Stimulated activated CD4-positive, alpha-beta T cell treated with anti-CD3 and anti-CD28 coated beads, Interleukin-1b, Interleukin-23, amount 100 ng/mL, for 24 hours (primary cell): ENCODE measurements at places on chromosomes 12 and 14.

DNA sequence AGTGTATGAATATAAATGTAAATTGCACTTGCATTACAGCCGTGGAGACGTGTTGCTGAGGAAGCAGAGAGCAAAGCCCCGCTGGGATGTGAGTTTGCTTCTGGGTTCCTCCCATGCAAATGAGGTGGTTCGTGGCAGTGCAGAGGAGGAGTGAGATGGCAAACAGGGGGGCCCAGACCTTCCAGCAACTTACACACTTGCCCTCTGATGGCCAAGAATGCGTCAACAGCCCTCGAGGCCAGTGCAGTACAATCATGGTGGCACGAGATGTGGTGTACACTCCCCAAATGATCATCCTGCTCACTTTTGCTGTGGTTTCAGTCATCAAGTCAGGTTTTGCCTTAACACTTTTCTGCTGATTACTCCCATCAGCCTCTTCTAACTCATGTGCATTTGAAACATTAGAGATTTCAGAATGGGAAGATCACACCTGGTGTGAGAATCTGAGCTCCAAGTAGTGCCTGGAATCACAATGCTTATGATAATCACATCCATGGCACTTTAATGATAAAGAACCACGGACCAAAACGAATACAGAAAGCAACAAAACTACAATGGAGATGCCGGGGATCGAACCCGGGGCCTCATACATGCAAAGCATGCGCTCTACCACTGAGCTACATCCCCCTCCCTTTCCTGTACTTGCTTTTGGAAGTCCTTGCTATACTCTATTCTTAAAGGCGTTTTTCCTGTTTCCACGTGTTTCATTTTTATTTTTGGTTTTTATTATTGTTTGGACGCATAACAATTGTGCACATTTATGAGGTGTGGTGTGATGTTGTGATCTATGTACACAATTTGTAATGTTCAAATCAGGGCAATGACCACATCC is 7.0 kb upstream of the UBC start:
- peak; percentile 64 for DNase-seq

- no peak for DNase-seq
Observed at GRCh38 chr12:131589221-131589897, 121.5 kb upstream of the SFSWAP start.

GRCh38 chr14:88276923-88277596 is 46.0 kb downstream of the KCNK10 start:
- no peak for DNase-seq

- DNase-seq, result no peak
Observed at GRCh38 chr14:68772761-68773381, 20.0 kb downstream of the ZFP36L1 start.

DNA sequence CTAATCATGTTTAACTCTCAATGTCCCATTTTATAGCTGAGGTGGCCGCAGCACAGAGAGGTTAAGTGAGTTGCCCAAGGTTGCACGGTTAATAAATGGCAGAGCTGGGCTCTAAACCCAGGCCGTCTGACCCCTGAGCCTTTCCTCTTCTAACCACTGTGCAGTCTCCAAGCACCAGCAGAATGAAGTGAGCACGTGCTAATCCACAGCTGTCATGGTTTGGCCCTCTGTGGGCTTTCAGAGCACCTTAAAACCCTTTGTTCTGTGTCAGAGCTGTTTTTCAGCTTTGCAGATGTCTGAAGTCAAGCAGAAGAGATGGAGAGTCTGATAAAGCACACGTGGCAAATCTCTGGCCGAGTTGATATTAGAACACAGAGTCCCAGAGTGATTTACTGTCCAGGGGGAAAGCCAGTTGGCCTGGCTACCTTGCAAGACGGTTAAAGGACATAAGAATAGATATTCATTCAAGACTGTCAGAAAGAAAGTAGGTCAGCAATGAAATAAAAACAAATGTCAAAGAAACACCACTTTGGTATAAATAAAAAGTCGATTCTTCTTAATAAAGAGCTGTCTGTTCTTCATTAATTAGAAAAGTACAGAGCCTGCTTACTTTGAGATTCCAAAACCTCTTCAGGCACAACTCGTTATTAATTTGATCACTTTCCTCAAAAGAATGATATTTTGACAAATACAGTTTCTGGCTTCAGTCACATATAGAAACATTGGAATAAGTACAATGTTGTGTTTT is 107.3 kb downstream of the CRADD start:
- DNase-seq, result no peak

- DNase-seq, result no peak
Observed at GRCh38 chr12:113000433-113000832, 22.1 kb downstream of the OAS2 start.

DNA sequence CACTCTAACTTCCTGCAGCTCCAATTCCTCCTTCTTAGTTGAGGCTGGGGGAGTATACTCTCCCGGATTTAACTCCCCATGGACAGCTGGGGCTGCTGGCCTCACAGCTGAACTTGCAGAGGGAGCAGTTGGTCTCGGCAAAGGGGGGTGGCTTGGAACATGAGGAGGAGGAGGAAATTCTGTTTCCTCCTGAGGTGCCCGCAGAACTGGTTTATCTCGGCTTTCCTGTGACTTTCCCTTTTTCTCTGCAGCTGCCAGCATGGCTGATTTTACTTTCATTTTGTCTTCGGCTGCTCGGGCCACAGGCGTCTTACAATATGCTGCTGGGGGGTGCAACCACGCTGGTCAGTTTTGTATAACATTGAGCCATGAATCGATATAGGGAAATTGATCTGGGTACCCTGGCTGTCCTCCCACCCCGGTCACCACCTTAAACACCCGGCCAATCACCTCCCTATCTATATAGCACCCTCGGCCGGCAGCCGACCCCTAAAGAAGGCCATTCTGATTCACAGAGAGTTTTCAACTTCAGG is 1317.6 kb downstream of the TMEM121 start:
- DNase-seq, result no peak

- no peak for DNase-seq
Observed at GRCh38 chr12:100539202-100539601, 34.3 kb upstream of the GAS2L3 start.

DNA sequence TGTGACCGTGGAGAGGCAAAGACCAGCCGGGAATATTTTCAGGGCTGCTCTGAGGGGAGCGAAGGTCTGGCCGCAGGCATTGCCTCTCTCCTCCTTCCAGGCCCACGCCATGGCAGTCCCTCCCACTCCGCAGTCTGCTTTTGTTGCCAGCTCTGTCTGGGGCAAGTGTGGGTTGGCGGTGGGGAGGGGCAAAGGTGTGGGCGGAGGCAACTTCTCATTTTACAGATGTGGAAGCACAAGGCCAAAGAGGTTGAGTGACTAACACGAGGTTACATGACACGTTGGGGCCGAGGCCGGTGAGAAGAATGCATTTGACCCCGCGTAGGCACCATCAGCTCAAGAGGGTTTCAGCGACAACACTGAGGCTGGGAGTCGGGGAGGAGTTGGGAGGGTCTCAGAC is 6.1 kb upstream of the FAIM2 start:
- no peak for DNase-seq

DNA sequence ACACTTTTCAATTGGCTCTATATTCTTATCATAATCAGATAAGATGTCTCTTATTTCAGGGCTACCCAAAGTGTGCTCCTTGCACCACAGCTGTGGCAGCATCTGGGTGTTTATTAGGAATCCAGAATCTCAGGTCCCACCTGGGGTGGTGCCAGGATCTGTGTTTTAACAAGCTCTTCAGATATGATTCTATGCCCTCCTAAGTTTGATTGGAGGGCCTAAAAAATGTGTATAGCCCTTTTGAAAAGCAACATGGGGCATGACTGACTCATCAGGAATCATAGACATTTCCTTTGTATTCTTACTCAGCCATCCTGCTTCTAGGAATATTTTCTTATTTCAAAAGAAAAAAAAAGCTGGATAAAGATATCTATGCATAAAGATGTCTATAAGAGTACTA is 103.1 kb downstream of the HELB start:
- no peak for DNase-seq

GRCh38 chr14:34302654-34303053 is 159.4 kb downstream of the SPTSSA start:
- no peak for DNase-seq

- no peak for DNase-seq
Observed at GRCh38 chr14:63632932-63633514, 8.6 kb downstream of the WDR89 start.

DNA sequence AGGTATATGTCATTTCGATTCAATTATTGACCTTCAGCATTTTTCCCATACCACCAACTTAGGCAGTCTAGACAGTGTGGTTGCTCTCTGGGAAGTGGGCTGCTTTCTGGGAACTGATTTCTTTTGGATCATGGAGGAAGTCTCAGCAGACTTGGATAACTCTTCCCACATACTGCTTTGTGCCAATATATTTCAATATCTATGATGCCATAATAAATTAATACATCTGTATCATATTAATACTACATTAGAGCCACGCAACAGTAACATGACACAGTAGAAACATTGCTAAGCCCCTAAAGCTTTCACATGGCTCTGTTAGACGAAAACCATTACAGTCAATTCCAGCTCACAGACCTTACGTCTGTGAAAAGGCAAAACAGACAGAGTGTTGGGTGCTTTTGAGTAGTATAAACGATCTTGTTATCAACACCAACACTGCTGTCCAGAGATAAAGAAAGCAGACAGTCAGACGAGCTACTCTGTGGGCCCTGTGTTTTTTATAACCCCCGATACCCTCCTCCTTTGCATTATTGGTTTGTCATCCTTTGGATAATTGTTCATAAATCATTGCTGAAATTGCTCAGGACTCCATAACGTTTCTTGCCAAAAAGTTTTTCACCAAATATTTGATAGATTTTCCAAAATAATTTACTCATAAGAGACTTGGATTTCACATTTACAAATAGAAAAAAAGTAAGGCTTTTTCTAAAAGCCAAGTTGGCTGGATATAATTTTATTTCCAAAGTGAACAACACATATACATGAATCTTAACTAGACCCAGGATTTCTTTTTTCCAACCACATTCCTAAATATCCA is 439.7 kb downstream of the ADAMTS20 start:
- no peak for DNase-seq

DNA sequence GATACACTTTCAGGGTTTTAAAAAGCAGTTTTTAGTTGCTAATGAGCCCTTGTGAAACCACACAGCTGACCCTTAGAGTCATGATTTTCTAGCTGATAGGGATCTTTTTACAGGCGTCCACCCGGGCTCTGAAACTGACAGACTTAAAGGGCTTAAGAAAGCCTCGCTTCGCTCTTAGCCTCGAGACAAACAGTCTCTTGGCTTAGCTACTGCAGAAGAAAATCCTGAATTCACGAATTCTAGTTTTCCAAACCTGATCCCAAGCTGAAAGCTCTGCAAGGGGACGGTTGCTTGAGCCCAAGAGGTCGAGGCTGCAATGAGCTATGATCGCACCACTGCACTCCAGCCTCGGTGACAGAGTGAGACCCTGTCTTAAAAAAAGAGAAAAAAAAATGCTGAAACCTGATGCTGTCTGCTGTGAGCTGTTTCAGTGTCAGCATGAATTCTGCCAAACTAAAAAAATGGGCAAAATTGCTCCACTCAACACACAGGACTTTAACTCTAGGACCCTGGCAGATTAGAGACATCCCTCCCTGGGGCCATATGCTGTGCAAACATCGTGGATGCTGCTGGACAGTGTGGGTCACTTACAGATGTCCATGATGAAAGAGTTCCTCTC is 3.1 kb upstream of the HPD start:
- no peak for DNase-seq

DNA sequence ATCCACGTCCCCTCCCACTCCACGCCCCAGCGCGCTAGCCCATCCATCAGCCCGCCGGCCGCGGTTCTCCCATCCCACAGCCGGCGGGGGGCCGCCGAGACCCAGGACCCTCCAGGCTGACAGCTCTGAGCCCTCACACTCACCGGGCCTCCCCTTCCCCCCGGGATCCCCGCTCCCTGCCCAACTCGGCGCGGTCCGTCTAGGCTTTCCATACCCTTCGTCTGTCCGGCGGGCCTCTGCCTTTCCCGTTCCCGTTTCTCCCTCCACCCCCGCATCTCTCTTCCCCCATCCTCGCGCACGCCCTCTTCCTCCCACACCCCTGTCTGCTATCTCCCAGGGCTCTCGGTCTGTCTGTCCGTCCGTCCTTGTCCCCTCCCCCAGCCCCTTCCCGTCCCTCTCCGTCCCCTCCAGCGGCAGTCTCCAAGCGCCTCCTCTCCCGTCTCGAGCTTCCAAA is 726 bp downstream of the ZFHX2 start:
- no peak for DNase-seq

GRCh38 chr14:32341947-32342846 is 13.1 kb downstream of the AKAP6 start:
- DNase-seq, result no peak

- DNase-seq, result no peak
Observed at GRCh38 chr14:57008534-57008933, 198.3 kb upstream of the OTX2 start.

GRCh38 chr12:6204533-6205143 is 4.4 kb downstream of the CD9 start:
- DNase-seq, result no peak

DNA sequence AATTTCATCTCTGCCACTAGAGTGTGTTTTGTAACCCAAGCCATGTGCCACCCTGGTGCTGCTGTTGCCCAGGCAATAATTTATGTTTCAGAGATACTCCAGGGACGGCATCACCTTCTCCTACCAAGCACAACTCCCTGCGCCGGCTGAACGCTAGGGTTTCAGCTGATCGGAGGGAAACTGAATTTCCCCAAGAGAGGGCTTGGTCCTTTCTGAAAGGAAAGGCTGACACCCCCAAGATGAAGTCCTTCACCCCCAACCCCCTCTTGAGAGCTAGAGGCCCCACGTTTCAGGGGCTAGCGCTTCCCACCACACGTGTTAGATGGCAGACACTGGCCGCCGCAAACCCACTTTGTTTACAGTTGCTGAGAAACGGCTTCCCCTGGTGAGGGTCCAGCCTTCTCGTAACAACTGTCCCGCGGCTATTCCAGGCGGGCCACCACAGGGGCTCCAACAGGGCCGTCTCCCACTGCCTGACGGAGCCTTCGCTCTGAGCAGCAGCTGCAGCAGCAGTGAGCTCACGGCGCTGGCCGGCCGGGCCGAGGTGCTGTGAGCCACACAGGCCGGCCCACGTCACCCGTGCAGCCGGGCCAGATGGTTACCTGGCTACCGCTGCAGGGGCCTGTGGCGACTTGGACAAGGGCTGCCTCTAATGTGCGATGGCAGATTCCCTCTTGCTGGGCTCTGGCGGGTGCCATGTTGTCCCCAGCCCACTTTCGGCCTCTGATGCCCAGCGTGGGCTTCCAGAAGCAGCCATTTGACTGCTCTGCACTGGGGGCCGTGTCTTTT is 66.4 kb downstream of the TESC start:
- DNase-seq, result no peak

DNA sequence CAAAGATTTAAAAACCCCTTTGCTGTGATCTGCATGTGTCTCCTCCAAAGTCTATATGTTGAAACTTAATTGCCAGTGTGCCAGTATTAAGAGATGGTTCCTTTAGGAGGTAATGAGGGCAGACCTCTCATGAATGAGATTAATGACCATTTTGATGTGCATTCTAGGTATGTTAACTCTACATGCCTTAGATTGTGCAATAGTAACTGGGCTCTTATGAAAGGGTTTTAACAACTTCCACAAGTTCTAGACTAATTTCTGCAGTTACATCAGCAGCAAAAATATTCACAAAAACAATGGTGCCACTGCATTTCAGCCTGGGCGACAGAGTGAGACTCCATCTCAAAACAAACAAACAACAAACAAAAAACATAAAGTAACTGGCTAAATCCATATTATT is 3.8 kb upstream of the TAS2R10 start:
- DNase-seq, result no peak

GRCh38 chr12:132106921-132107320 is 37.2 kb downstream of the DDX51 start:
- no peak for DNase-seq

- DNase-seq, result no peak
Observed at GRCh38 chr12:115364921-115365320, 680.9 kb upstream of the TBX3 start.

GRCh38 chr12:101745481-101745880 is 6.2 kb upstream of the SYCP3 start:
- no peak for DNase-seq
